ENCODE measurements at places on chromosomes 16 and 17.

GRCh38 chr16:80989801-80990200 is 16.9 kb downstream of the CMC2 start:
- no peak for DNase-seq

DNA sequence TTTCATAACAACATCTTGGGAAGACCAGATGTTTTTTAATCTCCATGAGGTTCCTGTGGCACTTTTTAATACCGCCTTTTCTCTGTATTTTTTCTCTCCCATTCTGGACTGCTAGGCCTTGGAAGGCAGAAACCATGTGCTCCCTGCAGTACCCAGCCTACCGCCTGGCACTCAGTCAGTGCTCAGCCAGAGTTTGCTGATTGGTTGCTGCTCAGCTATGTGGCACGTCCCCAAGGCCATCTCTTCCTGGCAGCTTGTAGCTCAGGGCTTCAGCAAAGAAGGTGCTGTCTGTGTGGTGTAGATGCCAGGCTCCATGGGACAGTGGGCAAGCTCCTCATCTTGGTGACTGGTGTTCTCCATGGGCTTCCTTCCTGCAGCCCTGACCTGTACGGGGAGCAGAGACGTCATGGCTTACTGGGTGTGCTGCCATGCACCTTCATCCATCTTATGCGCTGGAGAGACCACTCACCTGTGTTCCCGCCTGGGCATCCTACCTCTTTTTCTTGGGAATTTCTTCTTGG is 86.7 kb downstream of the CLEC16A start:
- peak; percentile 40 for DNase-seq

DNA sequence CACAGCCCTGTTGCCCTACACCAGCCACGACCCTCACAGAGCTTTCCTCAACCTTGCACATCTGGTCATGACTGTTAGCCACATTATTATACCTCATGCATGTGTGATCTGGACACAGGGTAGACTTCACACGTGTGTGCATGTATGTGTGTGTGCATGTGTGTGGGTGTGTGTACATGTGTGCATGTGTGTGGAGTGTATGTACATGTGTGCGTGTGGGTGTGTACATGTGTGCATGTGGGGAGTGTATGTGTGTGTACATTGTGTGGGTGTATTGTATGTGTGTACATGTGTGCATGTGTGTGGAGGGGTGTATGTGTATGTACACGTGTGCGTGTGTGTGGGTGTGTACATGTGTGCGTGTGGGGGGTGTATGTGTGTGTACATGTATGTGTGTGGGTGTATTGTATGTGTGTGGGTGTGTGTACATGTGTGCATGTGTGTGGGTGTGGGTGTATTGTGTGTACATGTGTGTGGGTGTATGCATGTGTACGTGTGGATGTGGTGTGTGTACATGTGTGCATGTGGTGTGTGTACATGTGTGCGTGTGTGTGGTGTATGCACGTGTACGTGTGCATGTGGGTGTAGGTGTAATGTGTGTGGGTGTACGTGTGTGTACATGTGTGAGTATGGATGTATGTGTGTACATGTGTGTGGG is 130.2 kb downstream of the C16orf95 start:
- no peak for DNase-seq

- DNase-seq: peak; percentile 82
Observed at GRCh38 chr17:2336852-2337543, at the start of gene SGSM2. SGSM2 (plus strand) TSS chr17:2337501; CDS start chr17:2337689, 188 bp downstream.

GRCh38 chr17:48002916-48003416 is 32.1 kb downstream of the CDK5RAP3 start:
- no peak for DNase-seq

GRCh38 chr16:21265104-21265837 is 12.8 kb downstream of the CRYM start:
- no peak for DNase-seq

- no peak for DNase-seq
Observed at GRCh38 chr16:77881355-77882030, 93.1 kb downstream of the VAT1L start.

DNA sequence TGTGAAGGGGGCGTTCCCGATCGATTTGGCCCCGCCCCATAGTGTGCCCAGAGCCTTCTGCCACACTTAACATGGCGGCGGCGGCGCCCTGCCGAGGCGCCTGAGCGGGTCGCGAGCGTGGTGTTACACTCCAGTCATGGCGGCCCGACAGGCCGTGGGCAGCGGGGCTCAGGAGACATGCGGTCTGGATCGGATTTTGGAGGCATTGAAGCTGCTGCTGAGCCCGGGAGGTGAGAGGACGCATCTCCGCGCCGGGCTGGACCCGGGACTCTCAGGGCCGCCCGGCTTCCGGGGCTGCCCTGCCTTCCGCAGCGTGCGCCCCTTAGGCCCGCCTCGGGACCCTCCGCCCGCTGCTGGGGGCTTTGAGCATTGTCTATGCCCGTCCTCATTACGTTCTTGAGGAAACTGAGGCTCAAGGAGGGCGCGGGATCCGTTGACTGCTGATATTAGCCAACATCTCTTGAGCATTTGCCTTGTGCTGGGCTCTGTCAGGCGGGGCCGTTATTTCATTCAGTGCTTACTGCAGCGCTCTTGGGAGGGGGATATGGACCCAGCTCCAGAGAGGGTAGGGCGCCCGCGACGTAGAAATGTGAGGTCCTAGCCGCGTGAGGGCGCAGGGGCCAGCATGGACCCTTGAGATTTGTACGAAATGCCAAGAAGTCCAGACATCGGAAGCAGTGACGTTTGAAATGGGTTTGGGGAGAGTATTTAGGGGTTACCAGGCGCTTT is at the start of gene TANGO6:
TSS of gene TANGO6 (plus strand) at position 50 of the 729 bp plus-strand sequence. CDS start at position 137, 87 bp downstream.
- DNase-seq: peak; percentile 95

GRCh38 chr17:57861790-57862693 is 12.2 kb upstream of the MRPS23 start:
- DNase-seq: no peak

GRCh38 chr16:82134846-82135245 is 35.2 kb downstream of the MPHOSPH6 start:
- no peak for DNase-seq

DNA sequence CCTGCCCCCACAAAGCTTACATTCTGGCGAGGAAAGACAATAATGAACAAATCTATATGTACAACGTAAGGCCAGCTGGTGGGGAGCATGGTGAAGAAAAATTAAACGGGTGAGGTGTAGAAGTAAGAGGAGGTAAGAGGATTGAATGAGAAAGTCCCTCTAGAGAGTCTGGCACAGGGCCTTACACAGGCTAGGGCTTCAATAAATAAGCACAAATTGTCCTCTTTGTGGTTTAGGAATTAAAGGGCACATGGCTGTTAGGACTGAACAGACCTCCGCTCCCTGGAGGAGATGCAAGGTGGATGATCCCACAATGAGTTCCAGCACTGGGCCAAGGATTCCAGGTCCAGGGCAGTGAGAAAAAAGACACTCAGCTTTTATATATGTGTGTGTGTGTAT is 43.1 kb upstream of the HAPSTR1 start:
- no peak for DNase-seq

GRCh38 chr17:32504166-32504990 is 17.6 kb downstream of the CDK5R1 start:
- no peak for DNase-seq

- DNase-seq: no peak
Observed at GRCh38 chr16:86665319-86665675, 86.9 kb downstream of the FOXL1 start.

- no peak for DNase-seq
Observed at GRCh38 chr16:54400261-54400660, 113.7 kb upstream of the IRX3 start.

GRCh38 chr17:50052822-50053653 is 2.9 kb upstream of the ITGA3 start:
- DNase-seq: no peak

- no peak for DNase-seq
Observed at GRCh38 chr17:75820094-75821080, 23.8 kb downstream of the UNC13D start.

DNA sequence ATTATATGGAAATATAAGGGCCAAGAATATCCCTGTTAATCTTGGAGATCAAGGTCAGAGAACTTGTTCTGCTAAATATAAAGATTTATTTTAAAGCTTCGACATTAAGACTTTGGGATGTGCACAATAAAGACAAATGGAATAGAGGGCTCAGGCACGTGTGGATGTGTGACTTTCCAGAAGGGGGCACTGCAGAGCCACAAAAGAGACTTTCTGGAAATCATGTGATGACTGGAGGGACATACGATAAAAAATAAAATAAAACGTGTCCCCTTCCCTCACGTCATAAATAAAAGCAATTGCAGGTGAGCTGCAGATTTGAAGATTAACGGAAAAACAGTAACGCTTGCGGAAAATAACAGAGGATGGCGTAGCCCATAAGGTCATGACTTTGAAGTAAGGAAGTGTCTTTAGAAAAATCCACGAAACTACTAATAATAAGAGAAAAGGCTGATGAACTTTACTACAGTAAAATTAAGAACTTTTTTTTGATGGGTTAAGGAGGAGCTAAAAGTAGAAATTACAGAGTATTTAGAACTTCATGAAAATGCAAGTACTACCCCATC is 9.4 kb upstream of the ENGASE start:
- DNase-seq: no peak

DNA sequence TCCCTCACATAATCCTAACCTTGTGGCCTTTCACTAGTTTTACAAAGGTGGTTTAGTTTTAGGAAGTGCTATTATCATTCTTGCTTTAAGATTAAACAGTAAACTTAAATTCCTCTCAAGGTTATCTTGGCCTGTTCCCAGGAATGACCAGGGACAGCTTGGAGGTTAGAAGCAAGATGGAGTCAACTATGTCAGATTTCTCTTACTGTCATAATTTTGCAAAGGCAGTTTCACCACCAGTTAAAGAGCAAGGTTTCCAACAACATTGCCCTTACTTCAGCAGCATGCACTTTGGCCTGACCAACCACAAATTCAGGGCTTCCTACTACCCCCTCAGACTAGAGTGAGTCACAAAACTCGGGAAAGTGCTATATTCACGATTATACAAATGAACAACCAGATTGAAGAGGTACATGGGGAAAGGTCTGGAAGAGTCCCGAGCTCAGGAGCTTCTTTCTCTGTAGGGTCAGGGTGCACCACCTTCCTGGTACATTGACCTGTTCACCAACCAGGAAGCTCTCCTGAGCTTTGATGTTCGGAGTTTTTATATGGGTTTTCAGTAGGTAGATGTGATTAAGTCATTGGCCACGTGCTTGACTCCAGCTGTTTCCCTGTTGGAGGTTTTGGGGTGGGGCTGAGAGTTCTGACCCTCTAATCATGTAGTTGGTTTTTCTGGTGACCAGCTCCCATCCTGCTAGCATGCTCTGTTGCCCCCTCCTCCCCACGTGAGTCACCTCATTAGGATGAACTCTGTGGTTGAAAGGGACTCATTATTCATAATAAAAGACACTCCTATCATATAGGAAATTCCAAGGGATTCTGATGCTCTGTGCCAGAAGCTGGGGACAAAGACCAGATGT is 19.4 kb downstream of the RHOT1 start:
- no peak for DNase-seq
